Naive thymus-derived CD4-positive, alpha-beta T cell (primary cell): ENCODE measurements at places on chromosomes 4 and X. TPM values are rescaled to one million over a fixed set of nuclear protein-coding genes. Genes with fewer than 3 reads are reported as not detected.

- H3K4me1 ChIP-seq: no peaks in the 10 kb centered on the region
- H3K27ac ChIP-seq: no peak overlapping the region
- H3K4me3 ChIP-seq: no peak overlapping the region
- H3K36me3 ChIP-seq: no peaks in the 10 kb centered on the region
- no peak for DNase-seq
These were observed 239.6 kb downstream of the PARM1 start for GRCh38 chr4:75172551-75172950.

DNA sequence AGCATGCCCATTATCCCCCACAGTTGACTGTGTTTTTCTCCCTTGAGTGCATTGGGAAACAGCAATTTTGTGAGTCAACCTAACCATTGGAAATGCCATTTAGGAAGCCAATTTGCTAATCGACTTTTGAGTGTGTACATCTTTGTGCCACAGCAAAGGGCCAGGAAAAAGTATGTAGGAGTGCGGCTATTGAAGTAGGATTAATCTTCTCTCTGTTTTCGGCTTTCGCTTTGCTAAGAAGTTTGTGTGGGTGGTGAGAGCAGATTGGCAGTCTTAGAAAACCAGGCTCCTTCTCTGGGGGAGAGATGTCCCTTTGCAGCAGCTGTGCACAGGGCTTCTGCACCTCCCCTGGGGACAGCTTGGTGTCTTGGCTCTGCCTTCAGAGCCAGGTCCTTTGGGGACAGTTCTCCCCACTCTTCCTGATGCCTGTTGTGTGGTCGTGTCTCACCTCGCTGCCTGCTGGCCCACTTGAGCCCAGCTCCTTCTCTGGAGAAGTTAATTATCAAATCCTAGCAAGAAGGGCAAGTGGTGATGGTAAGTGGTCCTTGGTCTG lies 74.5 kb downstream of the GEMIN8 start:
- no peak for DNase-seq
- no peak overlapping the region for H3K4me3 ChIP-seq
- no peaks in the 10 kb centered on the region for H3K4me1 ChIP-seq
- no peaks in the 10 kb centered on the region for H3K27me3 ChIP-seq

- no peak overlapping the region for H3K4me3 ChIP-seq
- no peaks in the 10 kb centered on the region for H3K27me3 ChIP-seq
- no peak overlapping the region for H3K27ac ChIP-seq
- no peaks in the 10 kb centered on the region for H3K4me1 ChIP-seq
These were observed 54.6 kb downstream of the FNIP2 start for GRCh38 chr4:158823461-158823873.

DNA sequence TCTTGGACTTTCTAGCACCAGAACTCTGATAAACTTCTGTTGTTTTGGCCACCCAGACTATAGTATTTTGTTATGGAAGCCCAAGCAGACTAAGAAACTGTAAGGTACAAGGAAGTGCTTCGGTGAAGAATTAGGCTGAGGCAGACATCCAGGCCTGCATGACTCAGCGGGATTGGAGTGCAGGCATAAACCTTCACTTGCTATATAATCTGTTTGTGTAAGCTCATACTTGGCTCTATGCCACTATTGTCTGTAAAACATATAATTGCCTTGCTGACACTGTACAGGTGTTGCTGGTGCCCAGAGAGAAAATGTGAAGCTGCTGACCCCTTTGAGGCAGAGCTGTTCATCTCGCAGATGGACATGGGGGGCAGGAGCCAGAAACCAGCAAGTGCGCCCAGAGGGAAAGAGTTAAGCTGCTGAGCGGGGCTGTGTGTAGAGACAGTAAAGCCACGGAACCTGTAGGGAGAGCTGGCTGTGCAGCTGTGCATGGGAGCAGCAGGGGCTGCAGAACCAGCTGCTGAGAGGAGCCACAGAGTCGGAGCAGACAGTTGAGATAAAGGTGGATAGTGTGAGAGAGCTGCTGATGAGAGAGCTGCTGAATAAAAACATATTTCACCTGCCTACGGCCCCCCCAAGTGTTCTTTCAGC lies 96.2 kb downstream of the RBM46 start:
- H3K27ac ChIP-seq: no peak overlapping the region
- no peaks in the 10 kb centered on the region for H3K4me1 ChIP-seq
- no peaks in the 10 kb centered on the region for H3K27me3 ChIP-seq
- no peaks in the 10 kb centered on the region for H3K36me3 ChIP-seq
- no peak for DNase-seq

- no peaks in the 10 kb centered on the region for H3K27me3 ChIP-seq
- H3K4me3 ChIP-seq: no peak overlapping the region
- H3K36me3 ChIP-seq: no peaks in the 10 kb centered on the region
- no peak for DNase-seq
- peaks cover 14% of the 10 kb centered on the region for H3K4me1 ChIP-seq
These were observed 341.7 kb downstream of the PPP3CA start for GRCh38 chr4:101005659-101006058.

GRCh38 chrX:18682979-18683387 lies 11.1 kb upstream of the RS1 start:
- no peaks in the 10 kb centered on the region for H3K4me1 ChIP-seq
- H3K27me3 ChIP-seq: no peaks in the 10 kb centered on the region
- H3K27ac ChIP-seq: no peak overlapping the region

DNA sequence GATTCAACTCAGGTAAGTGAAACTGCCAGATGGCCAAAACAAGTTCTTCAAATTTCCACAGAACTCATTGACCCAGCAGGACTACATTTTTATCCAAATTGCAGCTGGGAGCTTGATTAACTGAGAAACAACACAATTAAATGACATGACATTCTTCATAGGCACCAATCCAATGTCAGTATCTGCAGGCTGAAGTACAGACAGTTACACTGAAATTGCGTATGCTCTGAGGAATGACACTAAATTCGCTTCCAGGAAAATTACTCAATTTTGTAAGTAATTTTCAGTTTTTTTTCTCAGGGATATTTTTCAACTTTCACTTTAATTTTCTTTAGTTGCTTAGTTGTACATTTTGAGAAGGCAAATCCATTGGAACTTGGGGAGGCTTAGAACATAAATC lies 4.5 kb downstream of the C1GALT1C1 start:
- no peaks in the 10 kb centered on the region for H3K27me3 ChIP-seq
- peaks cover 6% of the 10 kb centered on the region for H3K4me1 ChIP-seq

DNA sequence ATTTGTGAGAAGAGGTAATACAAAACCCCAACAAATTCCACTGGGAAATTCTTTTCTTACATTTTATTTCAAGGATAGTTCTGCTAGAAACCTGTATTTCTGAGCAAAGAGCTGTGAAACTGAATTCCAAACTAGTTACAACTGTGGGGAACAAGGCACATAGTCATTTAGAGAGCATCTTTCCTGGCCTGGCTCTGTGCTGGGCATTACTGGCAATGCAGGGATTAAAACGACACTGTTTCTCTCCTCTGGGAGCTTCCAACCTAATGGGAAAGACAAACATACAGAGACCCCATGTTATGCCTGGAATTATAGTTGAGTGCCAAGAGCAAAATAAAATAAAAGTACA lies 36.5 kb downstream of the SUPT20HL1 start:
- H3K27ac ChIP-seq: no peak overlapping the region
- no peaks in the 10 kb centered on the region for H3K36me3 ChIP-seq
- H3K4me1 ChIP-seq: no peaks in the 10 kb centered on the region

DNA sequence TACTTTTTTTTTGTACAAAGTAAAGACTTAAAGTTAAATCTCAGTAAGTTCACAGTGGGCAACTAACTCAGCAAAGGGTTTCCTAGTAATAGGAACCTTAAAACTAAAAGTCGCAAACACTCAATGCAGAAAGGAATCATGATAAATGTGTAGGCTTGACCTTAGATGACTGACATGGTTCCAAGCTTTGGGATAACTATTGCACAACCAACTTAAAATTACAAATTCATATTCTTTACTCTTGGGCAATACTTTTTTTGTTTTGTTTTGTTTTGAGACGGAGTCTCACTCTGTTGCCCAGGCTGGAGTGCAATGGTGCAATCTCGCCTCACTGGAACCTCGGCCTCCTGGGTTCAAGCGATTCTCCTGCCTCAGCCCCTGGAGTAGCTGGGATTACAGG lies 8.2 kb downstream of the ELOVL6 start:
- no peaks in the 10 kb centered on the region for H3K36me3 ChIP-seq
- H3K4me3 ChIP-seq: no peak overlapping the region
- H3K27me3 ChIP-seq: no peaks in the 10 kb centered on the region
- H3K27ac ChIP-seq: no peak overlapping the region
- H3K4me1 ChIP-seq: no peaks in the 10 kb centered on the region

GRCh38 chr4:97150966-97151365 lies 992.3 kb downstream of the STPG2 start:
- no peak overlapping the region for H3K4me3 ChIP-seq
- no peaks in the 10 kb centered on the region for H3K27me3 ChIP-seq
- no peaks in the 10 kb centered on the region for H3K36me3 ChIP-seq
- no peaks in the 10 kb centered on the region for H3K4me1 ChIP-seq
- DNase-seq: no peak

DNA sequence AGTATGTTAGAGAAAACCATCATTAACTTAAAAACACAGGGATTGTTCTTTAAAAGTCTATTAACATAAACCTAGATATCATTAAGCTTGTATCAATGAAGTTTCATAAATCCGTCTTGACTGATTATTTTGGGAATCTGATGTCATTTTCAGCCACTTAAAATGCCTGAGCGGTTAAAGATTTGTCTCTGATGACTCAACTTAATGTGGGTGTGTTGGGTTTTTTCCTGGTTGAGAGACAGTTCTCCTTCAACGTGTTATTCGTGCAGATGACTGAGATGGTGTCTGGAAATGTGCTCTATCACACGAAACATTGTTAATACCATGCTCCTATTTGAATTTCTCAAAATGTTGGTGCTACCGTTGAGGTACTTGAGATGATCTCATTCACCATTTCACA lies 227.3 kb upstream of the TENM3 start:
- no peak for DNase-seq
- H3K27me3 ChIP-seq: no peaks in the 10 kb centered on the region
- no peaks in the 10 kb centered on the region for H3K4me1 ChIP-seq
- no peaks in the 10 kb centered on the region for H3K36me3 ChIP-seq
- no peak overlapping the region for H3K27ac ChIP-seq

DNA sequence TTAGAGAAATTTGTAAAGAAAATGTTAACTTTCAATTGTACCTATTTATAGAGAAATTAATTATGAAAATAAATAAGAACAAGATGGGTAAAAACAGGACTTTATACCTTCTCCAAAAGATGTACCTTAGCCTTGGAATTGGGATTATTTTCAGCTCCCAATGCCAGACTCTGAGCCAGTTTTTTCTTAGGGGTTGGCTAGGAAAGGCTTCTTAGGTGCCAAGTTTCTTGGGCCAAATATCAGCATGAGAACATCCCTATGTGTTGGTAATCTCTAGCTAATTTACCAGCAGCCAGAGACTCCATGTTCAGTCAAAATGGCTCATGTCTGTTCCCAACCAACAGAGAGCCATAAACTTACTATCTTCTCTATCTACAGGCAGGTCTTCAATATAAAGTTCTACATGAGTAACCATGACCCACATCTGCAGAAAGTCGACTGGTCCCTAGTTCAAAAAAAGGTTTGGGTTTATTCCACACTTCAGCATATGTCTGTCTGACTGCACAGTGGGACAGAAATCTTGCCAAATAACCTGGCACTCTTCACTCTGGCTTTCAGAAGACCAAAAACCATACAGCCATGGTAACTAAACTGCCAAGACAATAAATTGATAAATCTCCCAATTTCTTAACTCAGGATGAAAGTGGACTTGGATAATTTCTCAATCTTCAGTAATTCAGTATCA lies 380.5 kb upstream of the RASGEF1B start:
- no peak overlapping the region for H3K4me3 ChIP-seq
- no peaks in the 10 kb centered on the region for H3K36me3 ChIP-seq
- H3K27me3 ChIP-seq: no peaks in the 10 kb centered on the region
- H3K4me1 ChIP-seq: no peaks in the 10 kb centered on the region

DNA sequence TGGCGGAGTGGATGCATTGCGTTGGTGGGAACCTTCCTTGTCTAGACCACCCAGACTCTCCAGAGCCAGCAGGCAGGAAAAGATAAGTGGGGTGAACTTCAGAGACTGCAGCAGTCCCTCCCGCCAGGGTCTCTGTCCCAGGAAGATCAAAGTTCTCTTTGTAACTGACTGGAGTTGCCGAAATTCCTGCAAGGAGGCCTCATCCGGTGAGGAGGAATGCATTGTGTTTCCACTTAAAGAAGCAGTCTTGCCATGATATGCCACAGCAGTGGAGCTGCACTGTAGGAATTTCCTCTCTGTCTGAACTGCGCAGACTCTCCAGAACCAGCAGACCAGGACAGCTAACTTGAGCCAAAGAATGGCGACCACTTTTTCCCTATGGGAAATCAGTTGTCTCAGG lies 1190.4 kb downstream of the TECRL start:
- H3K36me3 ChIP-seq: no peaks in the 10 kb centered on the region
- no peak for DNase-seq
- no peaks in the 10 kb centered on the region for H3K4me1 ChIP-seq
- H3K27me3 ChIP-seq: no peaks in the 10 kb centered on the region

GRCh38 chrX:32948130-32948529 lies 263.2 kb downstream of the DMD start:
- H3K36me3 ChIP-seq: no peaks in the 10 kb centered on the region
- H3K4me1 ChIP-seq: no peaks in the 10 kb centered on the region

DNA sequence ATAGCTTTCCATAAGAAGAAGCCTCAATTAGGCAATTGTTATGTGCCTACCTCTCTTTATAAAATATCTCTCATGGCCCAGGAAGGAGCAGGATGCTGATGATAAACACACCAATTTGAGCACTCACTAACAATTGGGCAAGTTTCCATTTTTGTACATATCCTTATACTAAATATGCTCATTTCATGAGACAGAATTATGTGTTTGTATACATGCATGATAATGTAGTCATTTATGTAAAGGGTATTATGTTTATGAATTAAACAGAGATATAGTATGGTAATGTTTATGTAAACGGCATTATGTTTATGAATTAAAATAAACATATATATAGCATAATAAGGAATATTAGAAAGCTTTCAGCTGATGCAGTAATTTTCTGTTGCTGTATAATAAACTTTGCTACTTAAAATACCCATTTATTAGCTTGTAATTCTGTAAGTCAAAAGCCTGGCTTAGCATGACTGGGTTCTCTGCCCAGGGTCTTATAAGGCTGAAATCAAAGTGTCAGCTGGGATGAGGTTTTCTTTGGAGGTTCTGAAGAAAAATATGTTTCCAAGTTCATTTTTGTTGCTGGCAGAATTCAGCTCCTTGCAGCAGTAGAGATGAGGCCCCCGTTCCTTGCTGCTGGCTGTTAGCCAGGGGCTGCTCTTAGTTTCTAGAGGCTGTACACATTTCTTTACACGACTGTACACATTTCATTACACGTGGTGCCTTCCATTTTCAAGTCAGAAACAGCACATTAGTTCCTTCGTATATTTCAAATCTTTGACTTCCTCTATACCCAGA lies 89.0 kb downstream of the GLRA2 start:
- H3K27ac ChIP-seq: no peak overlapping the region
- no peaks in the 10 kb centered on the region for H3K36me3 ChIP-seq
- no peak overlapping the region for H3K4me3 ChIP-seq
- H3K27me3 ChIP-seq: no peaks in the 10 kb centered on the region

Gene FGF16
- total RNA-seq: not detected in 2 replicates

Gene PABPC1L2A
- not detected in 2 replicates for total RNA-seq

Gene CLDN2
- not detected for total RNA-seq

Gene FHDC1
- 0.11 TPM for total RNA-seq

Gene SERPINA7
- not detected in 2 replicates for total RNA-seq

Gene TMPRSS11A
- not detected for total RNA-seq

Gene PRSS12
- not detected for total RNA-seq

Gene AKAP4
- total RNA-seq: not detected

Gene SMIM31
- not detected for total RNA-seq
